Caco-2 (cell line): ENCODE measurements at places on chromosomes 4 and X. TPM values are rescaled to one million over a fixed set of nuclear protein-coding genes. Genes with fewer than 3 reads are reported as not detected.

DNA sequence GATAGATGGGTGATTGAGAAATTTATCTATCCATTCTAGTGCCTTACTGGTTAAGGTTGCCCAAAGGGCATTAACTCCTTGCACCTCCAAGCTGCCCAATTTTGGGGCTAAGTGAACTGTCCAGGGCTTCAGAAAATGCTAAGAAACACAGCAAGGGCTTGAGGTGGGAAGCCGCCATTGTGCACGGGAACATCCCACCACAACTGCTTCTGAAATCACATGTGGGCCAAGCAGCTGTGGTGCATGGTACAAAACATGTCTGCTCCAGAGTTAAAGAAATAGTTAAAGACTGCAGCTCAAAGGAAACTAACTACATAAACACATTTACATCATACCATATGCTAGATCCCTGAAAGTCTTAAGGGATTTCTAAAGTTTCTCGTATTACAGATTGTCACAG lies 144.3 kb upstream of the NDST3 start:
- H3K27ac ChIP-seq: no peak overlapping the region
- no peaks in the 10 kb centered on the region for H3K4me1 ChIP-seq
- H3K27me3 ChIP-seq: no peaks in the 10 kb centered on the region

- H3K27me3 ChIP-seq: no peaks in the 10 kb centered on the region
- no peak for DNase-seq
- no peaks in the 10 kb centered on the region for H3K36me3 ChIP-seq
- H3K27ac ChIP-seq: no peak overlapping the region
Measured at GRCh38 chr4:187125062-187125461, 401.4 kb upstream of the FAT1 start.

DNA sequence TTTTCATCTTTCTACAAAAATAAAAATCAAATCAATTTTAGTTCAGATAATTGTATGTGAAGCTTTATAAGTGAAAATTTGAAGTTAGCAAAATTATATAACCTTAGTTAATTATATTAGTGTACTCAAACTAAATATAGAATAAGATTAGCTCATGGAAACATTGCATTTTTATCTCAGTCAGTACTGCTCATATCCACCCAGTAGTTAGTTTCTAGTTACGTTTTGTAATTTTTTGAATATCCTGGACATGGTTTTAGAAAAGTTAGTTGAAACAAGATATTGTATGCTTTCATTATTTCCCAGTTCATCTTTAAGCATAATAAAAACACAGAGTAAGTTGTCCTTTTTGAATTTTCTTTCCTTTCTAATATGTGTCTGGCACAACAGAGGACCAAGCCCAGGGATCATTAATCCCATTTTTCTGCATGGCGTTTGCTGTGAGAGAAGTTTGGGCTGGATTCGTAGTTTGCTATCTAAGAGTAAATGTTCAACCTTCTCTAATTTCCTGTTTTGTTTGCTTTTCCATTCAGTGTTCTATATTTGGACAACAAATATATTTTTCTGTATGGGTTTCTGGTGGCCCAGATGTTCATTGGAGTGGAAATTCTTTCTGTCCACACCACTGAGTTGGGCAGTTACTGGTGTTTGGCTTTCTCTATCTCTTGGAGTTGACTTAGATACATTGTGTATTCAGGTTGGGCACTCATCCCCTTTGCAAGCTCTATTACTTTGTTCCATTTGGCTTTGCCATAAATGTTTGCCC lies 12.1 kb downstream of the TBL1X start:
- no peaks in the 10 kb centered on the region for H3K36me3 ChIP-seq
- no peak for DNase-seq
- H3K4me1 ChIP-seq: peaks cover 11% of the 10 kb centered on the region
- H3K4me3 ChIP-seq: no peak overlapping the region
- H3K27me3 ChIP-seq: no peaks in the 10 kb centered on the region
- H3K27ac ChIP-seq: no peak overlapping the region

- no peak for DNase-seq
- no peaks in the 10 kb centered on the region for H3K27me3 ChIP-seq
- H3K27ac ChIP-seq: no peak overlapping the region
- no peak overlapping the region for H3K4me3 ChIP-seq
- no peaks in the 10 kb centered on the region for H3K36me3 ChIP-seq
- no peaks in the 10 kb centered on the region for H3K4me1 ChIP-seq
Measured at GRCh38 chr4:28709891-28710290, 1849.2 kb downstream of the STIM2 start.

- H3K4me1 ChIP-seq: no peaks in the 10 kb centered on the region
- H3K4me3 ChIP-seq: no peak overlapping the region
- no peak overlapping the region for H3K27ac ChIP-seq
- DNase-seq: no peak
- no peaks in the 10 kb centered on the region for H3K36me3 ChIP-seq
- no peaks in the 10 kb centered on the region for H3K27me3 ChIP-seq
Measured at GRCh38 chrX:101744085-101744484, 84.4 kb upstream of the ARMCX2 start.

The FAM47A gene
- total RNA-seq: not detected in 2 replicates

The DOK7 gene
- 0.29 TPM in 1 of 2 replicates, not detected in the other for total RNA-seq

The PRR32 gene
- total RNA-seq: not detected in 2 replicates

- no peak overlapping the region for H3K27ac ChIP-seq
- no peaks in the 10 kb centered on the region for H3K27me3 ChIP-seq
- H3K4me3 ChIP-seq: no peak overlapping the region
- H3K4me1 ChIP-seq: no peaks in the 10 kb centered on the region
- DNase-seq: no peak
Measured at GRCh38 chrX:139877710-139878414, 55.0 kb downstream of the ATP11C start.

DNA sequence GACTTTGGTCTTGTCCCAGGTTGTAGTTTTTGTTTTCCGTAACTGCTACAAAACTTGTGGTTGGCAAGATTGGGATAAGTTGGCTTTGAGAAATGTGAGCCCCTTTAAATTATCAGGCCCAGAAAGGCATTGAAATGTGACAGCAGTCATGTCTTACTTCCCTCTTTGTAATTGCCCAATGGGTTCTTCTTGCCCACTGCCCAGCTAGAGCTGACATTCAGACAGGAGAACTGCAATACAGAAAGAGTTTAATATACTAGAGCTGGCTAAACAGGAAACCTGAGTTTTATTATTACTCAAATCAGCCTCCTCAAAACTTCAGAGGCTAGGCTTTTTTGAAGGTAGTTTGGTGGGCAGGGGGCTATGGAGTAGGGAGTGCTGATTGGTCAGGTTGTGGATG lies 288.3 kb downstream of the ZNF674 start:
- H3K27ac ChIP-seq: no peak overlapping the region
- H3K4me1 ChIP-seq: peaks cover 19% of the 10 kb centered on the region
- no peaks in the 10 kb centered on the region; the same call in 1 of the 2 replicates for H3K36me3 ChIP-seq
- no peak for DNase-seq

The P2RY10 gene
- total RNA-seq: not detected in 2 replicates
